ENCODE measurements at places on chromosomes 1 and 21.

DNA sequence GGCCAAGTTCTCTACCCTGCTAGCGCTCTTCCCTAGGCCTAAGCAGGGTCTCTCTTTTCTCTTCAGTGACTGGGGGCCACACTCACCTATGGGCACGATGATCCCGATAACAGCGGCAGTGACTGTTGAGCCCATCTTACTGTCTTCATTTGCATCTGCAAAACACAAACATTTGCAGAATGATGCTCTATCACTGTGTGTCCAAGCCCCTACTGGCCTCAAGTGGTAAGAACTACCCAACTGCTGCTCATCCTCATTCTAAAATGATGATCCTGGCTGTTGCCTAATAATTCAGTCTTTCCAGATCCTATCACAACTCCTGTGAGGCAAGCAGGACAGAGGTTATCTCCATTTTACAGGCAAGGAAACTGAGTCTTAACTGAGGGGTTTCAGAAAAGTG, 16.7 kb upstream of the MAGOH start:
- no peak for DNase-seq

- DNase-seq, result no peak
Observed at GRCh38 chr1:225780630-225781029, 3.0 kb downstream of the SRP9 start.

DNA sequence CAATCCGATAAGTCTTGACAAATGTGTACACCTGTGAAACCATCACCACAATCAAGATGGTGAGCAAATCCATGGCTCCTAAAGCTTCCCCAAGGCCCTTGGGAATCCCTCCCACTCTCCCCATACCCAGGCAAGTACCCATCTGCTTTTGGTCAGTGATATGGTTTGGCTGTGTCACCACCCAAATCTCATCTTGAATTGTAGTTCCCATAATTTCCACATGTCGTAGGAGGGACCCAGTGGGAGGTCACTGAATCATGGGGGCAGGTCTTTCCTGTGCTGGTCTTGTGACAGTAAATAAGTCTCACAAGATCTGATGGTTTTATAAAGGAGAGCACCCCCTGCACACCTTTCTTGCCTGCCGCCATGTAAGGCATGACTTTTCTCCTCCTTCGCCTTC, 14.6 kb upstream of the GUCA2B start:
- no peak for DNase-seq

DNA sequence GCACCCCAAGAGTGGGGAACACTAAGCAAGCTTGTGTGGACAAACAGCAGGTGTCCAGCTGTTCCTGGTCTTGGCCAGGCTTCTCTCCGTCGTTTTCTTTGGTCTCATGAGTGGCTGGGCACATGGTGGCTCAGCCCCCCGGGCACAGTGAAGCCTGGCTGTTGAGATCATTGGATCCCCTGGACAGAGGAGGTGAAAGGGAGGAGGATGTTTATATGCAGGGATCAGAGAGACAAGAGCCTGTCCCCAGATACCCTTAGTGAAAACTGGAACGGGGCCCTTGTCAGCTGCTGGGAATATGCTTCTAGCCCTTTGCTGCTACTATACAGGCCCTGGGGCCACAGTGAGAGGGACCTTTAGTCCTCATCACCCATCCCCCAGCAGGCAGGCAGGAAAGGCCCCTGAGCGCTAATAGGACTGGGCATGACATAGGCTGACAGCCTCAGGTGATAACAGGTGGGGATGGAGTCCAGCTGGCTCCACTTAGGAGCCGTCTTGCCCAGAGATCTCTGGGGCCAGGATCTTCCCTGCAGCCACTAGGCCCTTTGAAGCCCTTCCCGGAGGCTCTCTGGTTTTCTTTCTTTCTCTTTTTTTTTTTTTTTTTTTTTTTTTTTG, 16.4 kb downstream of the EPHA8 start:
- DNase-seq, result no peak

DNA sequence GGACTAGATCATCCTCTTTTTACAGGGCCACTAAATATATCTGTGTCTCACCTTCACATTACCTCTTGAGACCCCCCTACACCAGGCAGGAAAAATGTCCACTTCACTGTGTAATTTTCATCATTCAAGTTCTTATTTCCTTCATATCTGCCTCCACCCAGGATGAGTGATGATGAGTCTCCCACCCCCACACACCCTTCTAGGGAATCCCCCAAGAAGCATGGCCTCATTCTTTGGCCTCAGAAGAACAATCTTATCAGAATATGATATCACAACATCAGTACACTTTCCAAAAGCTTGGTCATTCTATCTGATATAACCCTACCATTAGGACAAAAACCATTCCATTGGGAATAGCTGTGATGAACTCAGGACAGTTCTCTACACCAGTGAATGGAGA, 170.3 kb upstream of the DUSP10 start:
- DNase-seq, result no peak

DNA sequence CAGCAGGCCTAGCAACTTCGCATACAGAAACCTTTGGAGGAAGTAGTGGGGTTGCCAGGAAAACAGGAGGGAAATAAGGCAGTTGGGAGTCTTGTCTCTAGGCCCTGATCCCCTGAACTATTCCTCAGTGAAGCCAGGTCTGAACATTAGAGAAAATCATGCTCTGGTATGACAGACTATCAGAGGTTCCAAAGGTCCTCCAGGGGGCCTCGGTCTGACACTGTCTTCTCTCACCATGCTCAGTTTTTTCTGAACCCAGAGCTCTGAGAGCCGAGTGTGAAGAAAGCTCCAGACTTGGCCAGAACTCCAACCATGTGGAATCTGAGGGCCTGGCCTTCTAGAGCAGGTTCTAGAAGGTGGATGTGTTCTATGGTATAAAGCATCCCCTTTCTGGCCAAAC, 4.0 kb downstream of the TOMM40L start:
- DNase-seq, result no peak

DNA sequence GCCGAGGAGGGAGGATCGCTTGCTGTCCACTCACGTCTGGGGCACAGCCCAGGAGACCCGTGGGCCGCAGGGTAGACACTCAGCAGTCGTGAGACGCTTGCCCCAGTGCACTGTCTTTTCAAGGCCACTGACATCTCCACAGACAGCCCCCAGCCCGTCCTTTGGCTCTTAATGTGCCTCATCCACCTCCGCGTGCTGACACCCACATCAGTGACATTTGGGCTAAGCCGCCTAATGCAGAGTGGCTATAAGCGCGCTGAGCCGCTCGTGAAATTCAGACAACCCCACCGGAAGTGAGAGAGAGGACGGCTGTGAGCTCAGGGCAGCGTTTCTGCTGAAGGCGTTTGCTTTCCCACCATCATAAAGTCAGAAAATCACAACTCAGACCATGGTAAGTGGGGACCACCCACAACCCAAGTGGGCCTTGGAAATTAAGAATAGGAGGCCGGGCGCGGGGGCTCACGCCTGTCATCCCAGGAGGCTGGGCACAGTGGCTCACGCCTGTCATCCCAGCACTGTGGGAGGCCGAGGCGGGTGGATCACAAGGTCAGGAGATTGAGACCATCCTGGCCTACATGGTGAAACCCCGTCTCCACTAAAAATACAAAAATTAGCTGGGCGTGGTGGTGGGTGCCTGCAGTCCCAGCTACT, 8.4 kb downstream of the SLC35E2B start:
- no peak for DNase-seq

- DNase-seq, result no peak
Observed at GRCh38 chr21:37446552-37446951, 80.0 kb downstream of the DYRK1A start.
